ENCODE measurements at places on chromosomes 6 and 20. TPM values are rescaled to one million over a fixed set of nuclear protein-coding genes. Genes with fewer than 3 reads are reported as not detected.

DNA sequence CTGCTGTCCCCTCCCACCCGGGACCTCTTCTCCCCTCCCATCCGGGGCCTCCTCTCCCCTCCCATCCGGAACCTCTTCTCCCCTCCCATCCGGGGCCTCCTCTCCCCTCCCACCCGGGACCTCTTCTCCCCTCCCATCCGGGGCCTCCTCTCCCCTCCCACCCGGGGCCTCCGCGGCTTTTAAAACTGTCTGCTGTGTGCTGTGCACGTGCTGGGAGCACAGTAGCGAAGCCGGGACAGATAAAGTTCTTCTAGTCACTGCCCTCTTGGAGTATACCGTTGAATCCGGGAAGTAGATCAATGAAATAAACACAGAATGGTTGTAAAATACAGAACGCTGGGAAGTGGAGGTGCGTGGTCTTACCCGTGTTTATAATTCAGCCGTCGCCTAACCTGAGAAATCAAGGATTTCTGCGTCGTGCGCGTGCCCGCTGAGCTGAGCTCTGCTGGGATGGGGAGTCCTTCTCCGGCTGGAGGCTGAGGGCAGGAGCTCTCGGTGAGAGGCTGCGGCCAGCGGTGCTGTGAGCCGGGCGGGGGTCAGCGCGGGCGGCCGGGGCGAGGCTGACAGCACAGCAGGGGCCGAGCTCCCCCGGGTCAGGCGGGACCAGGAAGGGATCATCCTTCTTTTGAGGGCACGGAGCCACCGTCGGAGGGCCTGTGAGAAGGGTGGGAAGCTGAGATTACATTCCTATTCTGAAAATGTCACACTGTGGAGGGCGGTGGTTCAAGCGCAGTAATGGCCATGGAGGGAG is 19.6 kb upstream of the KIF25 start:
- no peak overlapping the region for H3K27ac ChIP-seq
- H3K36me3 ChIP-seq, result no peaks in the 10 kb centered on the region
- DNase-seq, result no peak
- H3K27me3 ChIP-seq, result no peaks in the 10 kb centered on the region
- no peak overlapping the region for H3K4me3 ChIP-seq

Gene C20orf144
- total RNA-seq, result not detected

Gene GSTA3
- not detected for total RNA-seq

Gene HLA-DPB1
- total RNA-seq, result 24.5 TPM

Gene PSORS1C2
- not detected for total RNA-seq

Data from liver (tissue), 10 donors.